ENCODE measurements at places on chromosomes 5 and 9.

DNA sequence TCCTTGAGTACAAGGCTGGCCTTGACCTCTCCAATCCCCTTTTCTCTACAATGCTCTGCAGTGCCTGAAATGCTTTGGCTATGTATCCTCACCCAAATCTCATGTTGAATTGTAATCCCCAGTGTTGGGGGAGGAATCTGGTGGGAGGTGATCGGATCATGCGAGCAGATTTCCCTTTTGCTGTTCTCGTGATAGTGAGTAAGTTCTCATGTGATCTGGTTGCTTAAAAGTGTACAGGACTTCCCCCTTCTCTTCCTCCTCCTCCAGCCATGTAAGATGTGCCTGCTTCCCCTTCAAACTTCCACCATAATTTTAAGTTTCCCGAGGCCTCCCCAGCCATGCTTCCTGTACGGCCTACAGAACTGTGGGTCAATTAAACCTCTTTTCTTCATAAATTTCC lies 28.5 kb upstream of the AKNA start:
- no peak for DNase-seq

DNA sequence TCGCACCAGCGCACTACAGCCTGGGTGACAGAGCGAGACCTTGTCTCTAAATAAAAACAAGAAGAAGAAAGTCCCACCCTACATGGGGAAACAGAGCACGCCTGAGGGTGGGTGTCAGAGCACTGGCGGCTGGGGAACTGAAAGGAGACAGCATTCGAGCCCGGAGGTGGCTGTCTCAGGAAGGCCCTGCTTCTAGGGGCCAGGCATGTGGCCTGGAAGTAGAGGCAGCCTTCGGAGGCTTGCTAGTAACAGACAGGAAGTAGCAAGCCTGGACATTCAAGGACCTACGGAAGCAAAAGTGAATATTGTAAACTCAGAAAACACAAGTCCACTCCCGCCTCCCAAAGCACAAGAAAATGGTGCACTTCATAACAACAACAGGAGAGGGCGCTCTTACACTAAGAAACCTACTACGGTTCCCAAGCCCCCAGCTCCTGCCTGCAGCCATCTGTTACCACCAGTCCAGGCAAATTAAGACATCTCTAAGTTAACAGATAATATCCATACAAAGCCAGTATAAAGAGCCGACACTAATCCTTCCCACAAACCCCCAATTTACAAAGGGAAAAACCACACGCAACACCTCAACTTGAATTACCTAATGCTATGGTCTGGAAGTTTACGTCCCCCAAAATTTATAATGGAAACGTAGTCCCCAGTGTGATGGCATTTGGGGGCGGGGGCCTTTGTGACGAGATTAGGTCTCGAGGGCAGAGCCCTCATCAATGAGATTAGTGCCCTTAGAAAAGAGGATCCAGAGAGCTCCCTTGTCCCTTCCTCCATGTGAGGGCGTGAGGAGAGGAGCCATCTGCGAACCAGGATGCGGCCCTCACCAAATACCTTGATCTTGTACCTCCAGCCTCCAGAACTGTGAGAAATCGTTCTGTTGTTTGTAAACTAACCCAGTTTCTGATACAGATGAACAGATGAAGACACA lies 7.7 kb downstream of the RASGEF1C start:
- no peak for DNase-seq

DNA sequence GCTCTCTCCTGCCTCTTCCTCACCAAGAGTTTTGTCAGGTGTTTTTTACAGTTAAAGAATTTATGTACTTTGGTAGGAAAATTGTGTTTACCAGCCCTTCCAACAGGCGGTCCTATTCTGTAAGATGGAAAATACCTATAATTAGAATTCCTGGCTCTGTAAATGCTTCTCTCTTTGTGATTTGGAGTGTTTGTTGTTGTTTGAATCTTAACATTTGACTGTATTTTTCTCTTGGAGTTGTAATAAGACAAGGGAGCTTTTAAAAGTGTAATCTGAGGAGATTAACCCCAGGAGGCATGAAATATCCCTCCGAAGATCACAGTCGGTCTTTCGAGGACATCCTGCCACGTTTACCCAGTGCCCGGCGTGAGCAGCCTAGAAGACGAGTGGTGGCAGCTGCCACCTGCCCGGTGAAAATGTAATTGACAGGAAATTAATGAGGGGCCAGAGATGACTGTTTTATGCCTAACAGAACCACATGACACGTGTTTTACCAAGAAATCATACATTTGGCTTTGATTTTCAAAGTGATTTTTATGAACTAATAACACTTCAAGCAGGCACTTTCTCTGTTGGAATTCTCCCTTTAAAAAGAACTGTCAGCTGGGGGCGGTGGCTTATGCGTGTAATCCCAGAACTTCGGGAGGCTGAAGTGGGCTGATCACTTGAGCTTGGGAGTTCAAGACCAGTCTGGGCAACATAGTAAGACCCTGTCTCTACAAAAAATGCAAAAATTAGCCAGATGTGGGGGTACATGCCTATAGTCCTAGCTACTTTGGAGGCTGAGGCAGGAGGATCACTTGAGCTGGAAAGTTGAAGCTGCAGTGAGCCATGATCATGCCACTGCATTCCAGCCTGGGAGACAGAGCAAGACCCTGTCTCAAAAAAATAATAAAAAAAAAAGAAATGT lies 20.0 kb downstream of the ANKRD33B start:
- DNase-seq: no peak

GRCh38 chr9:87441251-87441650 lies 56.4 kb upstream of the DAPK1 start:
- DNase-seq: no peak

- DNase-seq: no peak
Observed at GRCh38 chr9:135776893-135777622, 75.1 kb downstream of the KCNT1 start.

DNA sequence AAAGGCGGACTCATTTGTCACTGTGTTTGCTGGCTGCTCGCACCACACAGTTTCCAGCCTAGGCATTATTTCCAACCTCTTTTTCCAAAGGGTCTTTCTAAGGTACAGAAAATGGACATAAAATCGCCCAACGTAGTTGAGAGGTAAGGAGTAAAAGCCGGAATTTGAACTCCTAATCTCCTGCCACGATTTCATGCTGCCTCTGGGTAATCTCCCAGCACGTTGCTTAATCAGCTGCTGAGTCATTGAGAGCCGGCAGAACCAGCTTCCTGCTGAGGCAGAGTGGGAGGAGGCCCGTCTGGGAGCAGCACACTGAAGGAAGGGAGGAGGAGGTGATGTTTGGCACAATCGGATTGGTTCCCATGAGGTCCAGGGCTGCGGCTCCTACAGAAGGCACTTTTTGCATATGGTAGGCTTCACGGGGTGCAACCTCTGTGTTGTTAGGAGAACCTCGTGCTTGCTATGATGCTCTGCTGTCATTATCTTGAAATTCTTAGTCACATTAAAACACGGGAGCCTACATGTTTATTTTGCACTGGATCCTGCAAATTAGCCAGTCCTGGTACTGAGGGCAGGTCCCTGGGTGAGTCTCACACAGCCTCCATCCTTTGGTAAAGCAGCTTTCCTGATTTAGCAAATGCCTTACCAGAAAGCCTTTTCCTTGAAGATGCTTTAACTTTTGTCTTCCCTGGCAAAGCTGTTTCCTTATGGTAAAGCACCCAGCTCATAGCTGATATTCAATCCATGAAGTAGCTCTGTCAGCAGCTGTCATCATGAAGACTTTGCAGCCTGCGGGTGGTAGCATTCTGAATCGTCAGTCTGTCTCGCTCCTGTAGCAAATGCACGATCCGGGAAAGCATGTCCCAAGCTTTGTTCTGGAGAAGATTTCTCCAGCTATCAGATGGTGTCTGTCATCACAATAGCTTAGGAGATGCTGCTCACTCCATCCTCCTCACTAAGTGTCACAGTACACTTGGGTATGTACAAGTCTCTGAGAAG lies 191.6 kb upstream of the MSX2 start:
- DNase-seq: no peak

- DNase-seq: no peak
Observed at GRCh38 chr9:38421498-38422211, 2.6 kb downstream of the IGFBPL1 start.

DNA sequence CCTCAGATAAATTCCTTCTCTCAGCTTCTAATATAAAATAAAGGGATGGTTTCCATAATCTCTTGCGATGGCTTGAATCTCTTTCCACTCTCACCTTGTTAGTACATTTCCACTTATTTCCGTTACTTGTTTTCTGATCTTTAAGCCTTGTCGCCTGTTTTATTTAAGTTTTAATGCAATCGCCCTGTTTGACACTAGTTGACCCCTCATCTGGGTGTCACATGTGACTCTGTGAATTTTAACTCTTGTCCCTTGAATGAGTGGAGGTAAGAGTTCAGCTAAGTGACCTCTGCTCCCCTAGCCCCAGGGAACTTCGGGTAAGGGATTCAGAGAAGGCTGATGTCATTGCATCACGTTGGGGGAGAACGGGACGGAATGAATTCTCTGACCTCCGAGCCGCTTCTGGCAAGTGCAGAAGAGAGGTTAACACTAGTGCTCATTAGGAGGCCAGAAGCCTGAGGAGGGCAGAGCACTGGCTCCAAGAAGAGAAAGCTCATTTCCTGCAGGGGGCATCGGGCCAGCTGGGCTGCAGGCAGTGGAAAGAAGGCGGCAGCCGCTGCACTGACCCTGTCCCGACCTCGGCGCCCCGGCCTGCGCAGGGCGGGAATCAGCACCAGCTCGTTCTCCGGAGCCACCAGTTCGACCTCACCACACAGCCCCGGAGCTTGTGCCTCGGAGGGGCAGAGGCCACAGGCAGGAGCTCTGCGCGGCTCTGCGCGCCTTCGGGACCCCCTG lies 569 bp downstream of the HINT2 start:
- DNase-seq: peak; percentile 78

DNA sequence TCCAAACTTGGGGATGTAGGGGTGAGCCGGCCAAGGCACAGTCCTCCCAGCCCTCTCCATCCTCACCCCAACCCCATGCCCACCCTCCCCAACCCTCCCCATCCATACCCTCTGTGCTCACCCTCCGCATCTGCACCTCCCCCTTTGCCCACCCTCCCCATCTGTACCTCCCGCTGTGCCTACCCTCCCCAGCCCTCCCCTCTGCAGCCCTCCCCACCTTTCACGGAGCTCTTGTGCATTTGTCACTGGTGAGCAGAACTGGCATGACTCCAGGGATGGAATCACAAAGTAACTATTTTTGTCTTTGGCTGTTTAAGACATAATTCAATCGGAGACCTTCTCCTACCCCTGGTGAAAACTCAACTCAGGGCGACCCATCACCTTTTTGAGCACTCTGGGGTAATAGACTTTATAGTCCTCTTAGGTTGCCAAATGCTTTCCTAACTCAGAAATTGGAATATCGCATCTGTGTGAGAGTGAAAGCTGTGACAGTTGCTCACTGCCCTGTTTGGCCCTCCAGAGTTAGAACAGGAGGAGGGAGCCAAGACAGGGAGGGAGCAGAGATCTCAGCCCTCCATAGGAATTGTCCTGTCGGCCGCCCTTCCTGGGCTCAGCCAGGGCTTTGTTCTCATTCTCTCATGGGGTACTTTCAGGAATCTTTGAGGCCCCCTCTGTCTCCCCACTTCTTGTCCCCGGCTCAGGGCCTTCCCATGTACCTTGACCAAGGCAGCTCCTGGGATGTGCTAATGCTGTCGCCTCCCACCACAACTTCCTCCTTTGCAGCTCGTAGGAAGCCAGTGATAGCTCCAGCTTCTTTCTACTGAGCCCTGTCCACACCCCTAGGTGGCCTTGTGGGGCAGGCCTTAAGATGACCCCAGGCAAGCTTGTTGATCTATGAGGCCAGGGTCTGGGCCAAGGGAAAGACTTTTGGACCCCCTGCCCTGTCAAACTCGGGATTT lies 36.2 kb downstream of the OTULIN start:
- no peak for DNase-seq

DNA sequence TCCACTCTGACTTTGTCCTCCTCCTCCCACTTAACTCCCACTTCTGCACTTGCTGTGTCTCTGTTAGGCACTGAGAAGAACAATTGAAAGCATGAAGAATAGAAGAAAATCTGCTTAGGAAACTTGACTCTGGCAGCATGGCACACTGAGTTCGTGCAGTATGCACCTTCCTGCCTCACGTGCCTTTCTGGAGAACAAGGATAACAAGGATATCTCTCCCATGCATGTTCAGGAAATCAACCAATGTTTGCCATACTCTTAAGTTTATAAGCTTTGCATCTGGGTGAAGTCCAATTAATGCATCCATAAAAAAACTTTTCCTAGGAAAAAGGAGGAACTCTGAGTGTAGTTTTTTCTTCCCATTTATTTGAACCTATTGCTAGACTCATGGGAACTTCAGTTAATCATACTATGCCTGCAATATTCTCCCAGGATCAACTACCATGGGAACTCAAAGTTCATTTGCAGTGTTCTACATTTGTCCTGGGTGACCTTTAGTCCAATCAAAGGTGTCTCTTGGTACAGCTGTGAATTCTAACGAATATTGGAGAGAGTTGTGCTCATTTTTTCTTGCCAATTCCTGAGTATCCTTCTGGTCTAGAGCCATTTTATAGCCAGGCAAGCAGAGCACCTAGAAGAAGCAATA lies 227.0 kb downstream of the ENC1 start:
- DNase-seq: no peak

DNA sequence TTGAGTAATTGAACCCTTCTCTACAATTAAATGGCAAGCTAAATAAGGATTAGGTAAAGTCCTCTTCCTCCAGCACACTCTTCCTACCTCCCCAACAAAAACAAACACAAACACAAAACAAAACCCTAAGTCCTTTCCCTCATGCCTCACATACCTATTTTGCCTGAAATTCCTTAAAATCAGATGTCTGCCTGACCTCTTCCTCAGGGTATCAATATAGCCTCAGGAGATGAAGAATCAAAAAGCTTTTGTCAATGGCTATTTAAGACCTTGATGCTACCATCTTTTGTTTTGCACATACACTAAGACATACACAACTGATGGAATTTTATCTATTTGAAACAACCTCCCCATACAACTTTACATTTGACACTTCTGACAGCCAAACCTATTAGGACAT lies 75.1 kb downstream of the TUSC1 start:
- DNase-seq: no peak

Data from globus pallidus (tissue), 1 donor.